ENCODE measurements at places on chromosomes 2 and 18. TPM values are rescaled to one million over a fixed set of nuclear protein-coding genes. Genes with fewer than 3 reads are reported as not detected.

KATNAL2 gene
- 0.39 TPM for total RNA-seq

GRCh38 chr2:11385216-11385615, 40.8 kb upstream of the ROCK2 start:
- no peak for ATAC-seq

DNA sequence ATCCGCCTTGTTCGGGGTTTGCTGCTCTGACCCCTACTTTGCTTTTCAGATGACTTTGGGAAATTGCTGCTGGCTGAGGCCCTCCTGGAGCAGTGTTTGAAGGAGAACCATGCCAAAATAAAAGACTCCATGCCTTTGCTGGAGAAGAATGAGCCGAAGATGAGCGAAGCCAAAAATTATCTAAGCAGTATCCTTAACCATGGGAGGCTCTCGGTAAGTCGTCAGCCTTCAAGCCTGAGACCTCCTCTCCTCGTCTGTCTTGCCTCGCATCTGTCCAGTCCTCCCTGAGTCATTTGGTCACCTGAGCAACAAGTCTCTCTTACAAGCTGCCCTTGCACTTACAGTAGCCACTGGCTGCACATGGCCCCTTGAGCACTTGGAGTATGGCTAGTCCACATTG, 34.7 kb upstream of the MCFD2 start:
- no peak for ATAC-seq

CD8B gene
- 0.63 TPM for total RNA-seq

GRCh38 chr18:52670896-52671295, 330.9 kb downstream of the DCC start:
- ATAC-seq: no peak

DNA sequence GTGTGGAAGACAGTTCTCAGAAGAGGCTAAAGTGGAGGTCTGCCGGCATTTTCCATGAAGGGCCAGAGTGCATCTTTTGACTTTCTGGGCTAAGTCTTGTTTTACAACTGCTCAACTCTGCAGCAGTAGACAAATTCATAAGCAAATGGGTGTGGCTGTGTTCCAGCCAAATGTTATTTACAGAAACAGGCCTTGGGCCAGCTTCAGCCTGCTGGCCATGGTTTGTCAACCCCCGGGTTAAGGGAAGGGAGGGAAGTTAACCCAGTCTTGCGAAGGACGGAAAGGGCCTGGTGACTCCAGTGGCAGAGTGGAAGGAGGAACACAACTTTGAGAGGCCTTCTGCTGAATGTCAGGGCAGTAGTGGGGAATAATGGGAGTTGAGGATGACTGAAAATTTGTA, 34.3 kb upstream of the NCKAP5 start:
- ATAC-seq: no peak

DNA sequence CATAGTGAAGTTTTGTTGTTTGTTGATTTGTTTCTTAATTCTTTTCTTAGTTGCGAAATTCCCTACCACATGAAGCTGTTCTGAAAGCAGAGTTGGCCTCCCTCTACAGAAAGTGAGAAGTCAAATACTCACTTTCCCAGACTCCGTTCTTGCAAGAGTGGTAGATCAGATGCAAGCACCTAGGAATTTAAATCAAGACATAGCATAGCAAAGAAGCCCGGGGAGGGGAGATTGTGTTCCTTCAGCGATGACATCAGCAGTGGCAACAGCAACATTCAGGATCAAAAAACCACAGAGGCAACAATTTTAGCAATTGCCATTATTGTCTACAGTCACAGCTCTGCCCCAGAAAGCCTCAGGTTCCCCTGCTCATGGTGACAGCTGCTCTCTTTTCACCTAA, 580.0 kb downstream of the RNF144A start:
- ATAC-seq: peak; percentile 24

DNA sequence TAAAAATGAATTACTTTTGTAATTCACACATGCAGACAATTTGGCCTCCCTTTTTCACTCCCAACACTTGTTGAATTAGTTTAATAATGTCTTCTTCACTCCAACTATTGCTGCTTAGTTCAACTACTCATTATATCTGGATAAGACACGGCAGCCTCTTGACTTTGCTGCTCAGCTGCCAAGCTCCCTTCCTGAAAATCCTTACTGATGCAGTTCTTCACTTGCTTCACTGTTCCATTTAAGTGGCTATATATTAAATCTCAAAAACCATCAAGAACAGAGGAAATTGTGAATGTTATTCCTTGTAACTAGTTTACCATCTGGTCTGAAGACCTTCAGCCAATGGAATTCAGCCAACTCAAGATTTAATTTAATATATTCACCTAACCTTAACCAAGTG, 127.1 kb downstream of the NCOA1 start:
- ATAC-seq: no peak

DNA sequence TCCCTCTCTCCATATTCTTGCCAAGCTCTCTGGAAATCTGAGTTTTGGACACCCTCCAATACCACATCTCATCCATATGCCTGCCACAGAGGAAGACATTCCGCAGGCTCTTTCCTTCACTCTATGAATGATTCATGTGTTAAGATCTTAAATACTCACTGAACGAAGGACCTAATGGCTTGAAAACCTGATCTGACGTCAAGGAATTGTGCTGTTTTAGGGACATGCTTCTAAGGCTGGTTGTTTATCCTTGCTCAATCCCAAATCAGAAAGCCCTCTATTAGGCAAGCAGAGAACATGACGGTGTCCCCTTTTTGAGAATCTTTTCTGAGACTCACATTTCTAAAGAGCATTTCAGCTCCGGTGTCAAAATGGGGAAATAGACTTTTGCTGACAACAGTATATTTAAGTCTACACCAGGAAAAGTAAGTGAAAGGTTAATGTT, 83.7 kb upstream of the GALNT5 start:
- ATAC-seq: no peak

Measured in activated T-helper 17 cell treated with anti-CD3 and anti-CD28 coated beads, Interleukin-2, amount 50 U/mL, for 72 hours (primary cell).